AML-193 (cell line): ENCODE measurements at places on chromosomes 2 and 18.

DNA sequence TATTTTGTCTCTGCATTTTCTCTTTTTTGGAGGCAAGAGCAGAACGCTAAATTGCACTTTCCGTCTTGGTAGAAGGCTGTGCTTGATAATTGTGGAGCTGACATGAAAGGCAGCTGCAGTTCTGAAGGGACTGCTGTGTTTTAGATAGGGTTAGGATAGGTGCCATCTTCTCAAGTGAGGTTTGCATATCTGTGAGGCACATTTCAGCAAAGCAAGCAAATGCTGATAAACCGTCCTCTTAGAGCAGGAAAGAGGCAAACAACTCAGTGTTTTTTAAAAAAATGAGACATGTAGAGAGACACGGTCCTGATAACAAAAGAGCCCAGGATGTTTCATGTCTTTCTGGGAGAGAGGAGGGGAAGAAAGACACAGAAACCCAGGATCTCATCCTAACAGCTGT lies 217.7 kb downstream of the SOCS6 start:
- no peak for DNase-seq

DNA sequence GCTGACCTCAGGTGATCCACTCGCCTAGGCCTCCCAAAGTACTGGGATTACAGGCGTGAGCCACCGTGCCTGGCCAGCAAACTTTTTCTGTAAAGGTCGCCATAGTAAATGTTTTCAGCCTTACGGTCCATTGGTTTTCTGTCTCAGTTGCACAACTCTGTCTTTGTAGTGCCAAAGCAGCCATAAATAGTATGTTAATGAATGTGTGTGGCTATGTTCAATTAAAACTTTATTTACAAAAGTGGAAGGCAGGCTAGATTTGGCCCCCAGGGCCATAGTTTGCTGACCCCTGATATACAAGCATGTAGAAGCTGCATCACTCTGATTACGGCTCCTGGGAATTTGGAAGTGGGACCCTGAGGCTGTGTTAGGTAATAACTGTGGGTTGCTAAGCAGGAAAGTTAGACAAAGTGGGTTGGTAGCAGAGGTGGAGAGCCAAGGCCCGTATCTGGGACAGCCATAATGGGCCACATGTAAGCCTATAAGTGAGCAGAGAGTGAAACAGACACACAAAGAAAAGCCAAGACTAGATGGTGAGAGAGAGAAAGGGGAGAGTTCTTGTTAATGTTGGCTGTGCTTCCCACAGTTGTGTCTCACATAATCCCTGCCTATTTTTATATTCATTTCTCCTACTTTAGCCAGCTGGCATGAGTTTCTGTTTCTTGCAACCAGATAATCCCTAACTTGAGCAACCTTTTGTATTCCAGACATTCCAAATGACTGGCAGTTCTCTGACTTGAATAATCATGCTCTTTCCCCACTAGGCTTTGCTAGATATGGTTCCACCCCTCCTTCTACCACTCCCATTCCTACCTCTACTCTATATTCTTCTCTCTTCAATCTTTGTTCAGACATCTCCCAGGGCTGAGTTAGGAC lies 223.3 kb upstream of the STON1 start:
- no peak for DNase-seq

- DNase-seq = no peak
Observed at GRCh38 chr2:71932780-71933466, 214.7 kb downstream of the CYP26B1 start.

DNA sequence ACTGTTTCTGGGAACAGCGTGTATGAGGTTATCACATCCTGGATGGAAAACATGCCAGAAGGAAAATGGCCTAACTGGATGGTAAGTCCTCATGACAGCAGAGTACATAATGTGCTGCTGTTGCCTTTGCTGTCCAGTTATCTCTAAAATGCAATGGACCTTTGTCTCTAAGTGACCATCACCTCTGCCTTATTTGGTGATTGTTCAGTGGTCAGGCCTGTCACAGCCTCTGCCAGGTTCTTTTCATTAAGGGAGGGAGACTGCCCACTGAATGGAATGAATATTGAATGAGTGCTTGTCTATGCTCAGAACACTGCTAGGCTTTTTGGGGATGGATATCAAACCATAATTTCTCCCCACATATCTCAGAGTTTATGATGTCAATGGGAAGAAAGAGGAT lies 29.0 kb downstream of the SLC3A1 start:
- no peak for DNase-seq

DNA sequence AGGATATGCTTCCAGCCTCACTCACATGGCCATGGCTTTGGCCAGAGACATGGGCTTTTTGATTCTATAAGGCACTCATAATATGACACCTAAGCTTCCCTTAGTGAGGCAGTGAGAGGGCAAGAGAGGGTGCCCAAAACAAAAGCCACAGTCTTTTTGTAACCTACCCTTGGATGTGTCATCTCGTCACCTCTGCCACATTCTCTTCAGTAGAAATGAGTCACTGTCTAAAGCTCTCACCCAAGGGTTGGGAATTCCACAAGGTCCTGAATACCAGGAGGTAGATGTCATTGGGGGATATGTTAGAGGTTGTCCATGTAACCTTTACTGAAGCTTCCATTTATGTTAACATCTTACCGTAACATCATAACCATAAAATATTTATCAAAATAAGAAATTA lies 108.4 kb downstream of the ALMS1 start:
- no peak for DNase-seq

DNA sequence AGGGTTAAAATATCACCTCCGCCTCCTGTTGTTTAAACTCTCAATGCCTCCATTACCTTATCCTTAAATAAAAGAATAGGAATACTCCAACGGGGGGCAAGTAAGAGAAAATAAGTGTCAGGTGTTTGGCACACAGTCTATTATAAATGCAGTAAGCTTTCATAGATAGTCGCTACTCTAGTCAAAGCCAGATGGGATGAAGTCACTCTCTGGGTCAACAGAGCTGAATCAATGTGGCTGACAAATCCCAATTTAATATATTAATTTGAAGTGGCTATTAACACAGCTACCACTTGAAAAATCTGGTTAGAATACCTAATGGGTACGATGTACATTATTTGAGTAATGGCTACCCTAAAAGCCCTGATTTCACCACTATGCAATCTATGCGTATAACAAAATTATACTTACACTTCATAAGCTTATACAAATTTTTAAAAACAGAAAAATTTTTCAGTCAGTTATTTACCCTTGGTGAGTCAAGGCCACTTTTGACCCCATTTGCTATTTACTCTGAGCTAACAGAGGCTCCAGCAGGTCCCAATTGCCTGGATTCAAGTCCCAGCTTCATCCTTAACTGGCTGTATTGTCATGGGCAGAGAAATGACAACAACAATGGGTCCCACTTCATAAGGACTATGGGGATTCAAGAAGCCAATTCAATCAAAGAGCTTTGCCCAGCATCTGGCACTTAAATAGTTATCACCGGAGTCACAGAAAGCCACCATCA lies 167.5 kb upstream of the PID1 start:
- no peak for DNase-seq

GRCh38 chr2:33581872-33582271 lies 17.2 kb downstream of the FAM98A start:
- no peak for DNase-seq

GRCh38 chr2:133765658-133766057 lies 197.4 kb upstream of the NCKAP5 start:
- no peak for DNase-seq
